ENCODE measurements at places on chromosomes 2 and 18.

DNA sequence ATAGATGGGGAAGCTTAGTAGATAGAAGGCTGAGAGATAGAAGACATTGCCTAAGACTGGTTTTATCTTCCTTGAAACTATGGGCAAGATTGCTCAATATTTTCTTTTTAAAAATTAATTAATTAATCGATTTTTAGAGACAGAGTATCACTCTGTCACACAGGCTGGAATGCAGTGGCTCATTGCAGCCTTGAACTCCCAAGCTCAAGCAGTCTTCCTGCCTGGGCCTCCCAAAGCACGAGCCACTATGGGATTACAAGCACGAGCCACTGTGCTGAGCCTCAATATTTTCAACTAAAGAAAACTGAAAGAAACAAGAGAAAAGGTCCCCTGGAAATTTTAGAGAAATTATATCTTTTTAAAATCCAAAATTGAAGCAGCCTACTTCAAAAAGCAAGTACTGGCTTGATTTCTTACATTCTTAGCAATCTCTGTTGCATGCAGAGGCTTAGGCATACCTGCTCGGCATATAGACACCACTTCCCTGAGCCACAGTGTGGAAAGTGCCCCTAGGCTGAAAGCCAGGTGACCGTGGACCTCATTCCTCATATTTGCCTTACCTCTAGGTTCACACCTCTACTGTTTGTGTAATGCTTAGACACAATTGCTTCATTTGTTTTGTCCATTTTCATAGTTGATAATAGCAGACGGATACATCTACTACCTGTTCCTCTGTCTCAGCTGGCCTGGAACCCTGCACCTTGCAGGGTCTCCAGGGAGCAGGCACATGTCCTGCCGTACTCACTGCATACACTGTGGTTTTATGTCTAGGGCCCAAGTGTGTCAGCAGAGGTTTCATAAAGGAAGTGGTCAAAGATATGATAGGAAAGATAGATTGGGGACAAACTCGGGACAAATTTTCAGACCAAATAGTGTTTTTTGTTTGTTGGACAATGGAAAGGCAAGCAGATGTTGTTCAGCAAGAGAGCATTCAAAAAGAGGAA lies 166.5 kb upstream of the ALPP start:
- DNase-seq, result no peak

GRCh38 chr2:19274439-19274838 lies 84.0 kb downstream of the OSR1 start:
- DNase-seq, result peak; percentile 7

DNA sequence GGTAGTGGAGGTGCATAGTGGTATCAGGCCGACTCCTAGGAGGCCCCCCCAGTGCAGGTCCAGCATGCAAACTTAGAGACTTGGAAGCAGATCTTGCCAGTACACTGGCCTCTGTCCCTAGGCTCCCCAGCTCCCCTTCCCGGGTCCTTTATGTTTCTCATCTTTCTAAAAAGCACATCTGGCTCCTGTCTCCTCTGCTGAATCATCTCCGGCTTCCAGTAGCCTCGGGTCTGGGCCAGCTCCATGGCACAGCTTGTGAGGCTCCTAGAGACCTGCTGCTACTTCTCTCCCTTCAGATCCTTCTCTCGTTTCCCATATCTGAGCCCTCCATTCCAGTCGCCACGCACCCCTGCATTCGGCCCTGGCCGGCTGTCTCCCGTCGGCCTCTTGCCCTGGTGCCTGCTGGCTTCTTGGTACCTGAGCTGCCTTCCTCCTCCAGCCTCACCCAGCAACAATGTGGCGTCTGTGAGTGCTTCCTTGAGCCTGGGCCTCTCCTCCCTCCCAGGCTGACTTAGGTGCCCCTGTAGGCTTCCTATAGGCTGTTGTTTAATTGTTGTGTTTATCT lies 6.6 kb downstream of the TRAF3IP1 start:
- DNase-seq, result no peak

GRCh38 chr18:45449418-45450227 lies 165.7 kb upstream of the SLC14A2 start:
- DNase-seq, result peak; percentile 26

DNA sequence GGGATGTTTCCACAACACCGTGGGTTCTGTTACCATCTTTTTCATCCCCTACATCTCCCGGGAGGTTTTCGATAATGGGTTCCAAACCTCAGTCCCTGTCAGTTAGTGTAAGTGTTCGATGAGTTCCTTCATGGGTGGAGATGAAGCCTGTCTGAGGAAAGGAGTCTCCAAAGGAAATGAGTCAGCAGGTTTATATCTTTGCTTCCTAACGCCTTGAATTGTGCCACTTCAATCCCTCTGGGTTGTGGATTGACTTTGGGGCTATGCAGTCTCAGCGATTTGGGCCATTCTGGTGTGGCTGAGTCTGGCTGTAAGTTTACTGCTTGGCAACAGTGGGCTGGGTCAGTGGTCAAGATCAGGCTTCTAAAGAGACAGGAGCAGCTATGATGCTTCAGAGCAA lies 1.2 kb downstream of the SERPINB5 start:
- DNase-seq, result no peak

GRCh38 chr2:15839426-15840124 lies 100.8 kb upstream of the MYCN start:
- DNase-seq, result no peak

- no peak for DNase-seq
Observed at GRCh38 chr2:96403481-96403880, 67.9 kb downstream of the NCAPH start.

- peak; percentile 49 for DNase-seq
Observed at GRCh38 chr18:62596145-62597005, 73.5 kb downstream of the ZCCHC2 start.

DNA sequence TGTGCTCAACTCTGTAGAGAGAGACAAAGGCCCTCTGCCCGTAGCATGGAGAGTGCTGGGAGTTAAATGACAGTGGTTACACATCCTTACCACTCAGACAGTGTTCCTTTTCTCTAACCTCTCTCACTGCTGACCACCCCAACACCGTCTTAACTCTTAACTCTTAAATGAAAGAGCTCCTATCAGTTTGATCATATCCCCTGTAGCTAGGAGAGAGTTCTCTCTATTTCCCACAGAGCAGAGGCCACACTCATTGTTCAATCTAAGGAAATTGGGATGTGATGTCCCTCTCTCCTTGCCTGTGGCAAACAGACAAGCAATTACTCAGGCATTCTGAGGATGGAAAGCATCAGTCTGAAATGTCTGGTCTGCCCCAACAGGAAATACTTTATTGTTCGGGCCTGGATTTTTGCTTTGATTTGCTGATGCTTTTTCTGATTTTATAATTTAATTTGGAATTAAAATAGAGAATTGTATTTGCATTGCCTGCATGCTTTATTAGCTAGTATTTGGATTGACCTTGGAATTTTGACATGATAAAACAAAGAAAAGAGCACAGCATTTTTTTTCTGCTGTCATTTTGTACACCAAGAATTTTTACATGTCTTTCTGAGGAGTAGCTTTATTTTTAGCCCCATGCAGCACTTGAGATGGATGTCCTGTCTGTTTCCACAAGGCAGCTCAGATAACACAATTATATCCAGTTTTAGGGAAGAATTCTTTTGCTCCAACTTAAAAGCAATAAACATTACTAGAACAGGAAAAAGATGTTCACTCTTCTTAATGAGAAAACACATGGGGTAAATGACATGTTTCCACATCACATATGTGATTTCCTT lies 27.7 kb upstream of the IER3IP1 start:
- no peak for DNase-seq

DNA sequence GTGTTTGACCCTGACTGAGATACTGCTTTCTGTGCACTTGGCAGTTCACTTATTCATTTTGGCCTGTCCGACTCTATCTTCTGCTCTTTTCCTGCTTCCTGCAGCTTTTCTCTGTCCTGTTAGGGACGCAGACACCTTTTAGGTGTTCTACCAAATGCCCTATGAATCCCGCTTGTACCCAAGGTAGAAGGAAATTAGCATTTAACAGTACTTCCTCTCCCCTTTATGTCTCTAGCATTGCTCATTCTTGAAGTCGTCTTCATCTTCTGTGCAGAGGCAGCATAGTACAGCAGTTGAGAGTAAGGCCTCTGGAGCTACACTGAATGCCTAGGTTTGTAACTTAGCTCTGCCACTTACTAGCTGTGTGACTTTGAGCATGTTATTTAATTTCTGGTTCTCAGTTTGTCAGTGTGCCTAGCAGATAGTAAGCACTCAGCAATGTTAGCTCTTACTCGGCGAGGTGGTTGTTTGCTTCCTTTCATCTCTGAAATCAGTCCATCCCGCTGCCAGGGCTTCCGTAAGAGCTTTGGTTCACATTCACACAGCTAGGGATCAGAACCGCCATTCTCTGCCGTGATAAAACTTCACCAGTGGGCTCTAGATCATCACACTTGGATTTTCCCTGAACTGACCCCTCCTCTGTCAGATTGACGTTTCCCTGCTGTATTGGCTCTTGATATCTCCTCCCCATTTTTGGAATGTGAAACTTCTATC lies 1.4 kb downstream of the CCT7 start:
- DNase-seq, result no peak

Data from AG08396 (cell line).